ENCODE measurements at places on chromosomes 5 and 9. TPM values are rescaled to one million over a fixed set of nuclear protein-coding genes. Genes with fewer than 3 reads are reported as not detected.

Gene RFESD
- total RNA-seq: 0.98 TPM

Gene F2RL1
- total RNA-seq: 2.2 TPM

Gene TMEM215
- 0.25 TPM for total RNA-seq

Gene RPP25L
- total RNA-seq: 4.2 TPM

Gene SLC23A1
- not detected for total RNA-seq

Gene EMB
- 4.7 TPM for total RNA-seq

Gene GADD45G
- 5.9 TPM for total RNA-seq

Gene PCDHGA6
- 9.6 TPM for total RNA-seq

Gene SCAMP1
- 203 TPM for total RNA-seq

Gene WWC1
- 60.5 TPM for total RNA-seq

Gene GDF9
- total RNA-seq: 0.98 TPM

Gene EQTN
- 1.2 TPM for total RNA-seq

Gene PLPP7
- 5.2 TPM for total RNA-seq

Gene RANBP17
- 72.0 TPM for total RNA-seq

Gene PCDHB5
- 7.6 TPM for total RNA-seq

Gene TMEFF1
- total RNA-seq: 38.4 TPM

All from temporal lobe (tissue), 4 donors.